Prostate gland (tissue), 2 donors: ENCODE measurements at places on chromosomes 3 and 15. TPM values are rescaled to one million over a fixed set of nuclear protein-coding genes. Genes with fewer than 3 reads are reported as not detected.

- DNase-seq: peak; percentile 36
- no peaks in the 10 kb centered on the region for H3K4me1 ChIP-seq
- no peak overlapping the region for H3K27ac ChIP-seq
- H3K27me3 ChIP-seq: no peaks in the 10 kb centered on the region
- H3K36me3 ChIP-seq: no peaks in the 10 kb centered on the region
- H3K4me3 ChIP-seq: no peak overlapping the region
These were observed 106.7 kb downstream of the GHSR start for GRCh38 chr3:172341482-172342059.

DNA sequence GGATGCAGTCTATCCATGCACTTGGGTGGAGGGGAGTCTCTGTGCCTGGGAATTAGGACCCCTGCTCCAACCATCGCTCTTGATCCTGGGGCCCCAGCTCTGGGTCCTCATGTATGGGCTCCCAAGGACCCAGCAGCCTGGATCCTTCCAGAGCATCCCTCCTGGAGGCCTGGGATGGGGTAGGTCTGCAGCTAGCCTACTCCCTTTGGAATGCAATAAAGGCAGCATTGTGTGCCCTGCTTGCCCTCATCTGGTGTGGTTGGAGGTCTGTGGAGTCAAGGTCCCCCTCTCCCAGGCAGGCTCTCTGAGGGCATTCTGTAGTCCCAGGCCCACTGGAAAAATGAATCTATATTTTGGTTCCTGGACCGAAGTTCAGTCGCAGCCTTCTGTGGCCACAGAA, 15.0 kb upstream of the SLC28A1 start:
- H3K27ac ChIP-seq: no peak overlapping the region
- no peak overlapping the region for H3K4me3 ChIP-seq
- no peak for DNase-seq

DNA sequence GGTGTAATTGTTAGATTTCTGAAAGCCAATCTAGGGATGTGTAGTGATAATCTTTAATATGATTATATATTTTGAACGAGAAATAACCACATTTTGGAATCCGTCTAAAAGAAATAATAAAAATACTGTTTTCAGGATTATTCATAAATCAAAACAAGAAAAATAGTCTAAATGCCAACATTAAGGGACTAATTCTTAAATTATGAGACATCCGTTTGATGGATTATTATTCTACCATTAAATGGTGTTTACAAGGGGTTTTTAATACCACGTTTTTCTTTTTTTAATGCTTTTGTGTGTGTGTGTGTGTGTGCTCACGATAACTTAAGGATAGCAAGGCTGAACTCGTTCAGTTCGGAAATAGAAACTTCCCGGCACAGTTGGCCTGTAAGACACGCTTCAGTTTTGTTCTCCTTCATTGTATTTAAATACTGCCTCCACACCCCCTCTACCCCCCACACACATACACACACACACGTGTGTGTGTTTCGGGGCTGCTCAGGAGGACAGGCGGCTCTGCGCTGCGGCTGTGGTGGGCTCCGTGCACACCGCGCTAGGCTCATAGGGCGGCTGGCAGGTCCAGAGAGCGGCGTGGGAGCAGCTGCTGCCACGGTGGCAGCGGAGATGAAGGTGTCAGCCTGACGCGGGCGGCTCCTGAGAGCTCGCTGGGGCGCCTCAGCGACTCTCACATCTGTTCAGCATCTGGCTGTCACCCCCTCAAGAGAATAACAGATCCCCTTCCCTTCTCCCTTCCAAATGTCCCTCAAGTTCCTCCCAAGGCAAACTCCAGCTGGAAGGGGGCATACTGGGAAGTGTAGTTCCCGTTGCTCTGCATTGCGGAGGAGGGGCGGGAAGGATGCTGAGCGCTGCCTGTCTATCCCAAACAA, 23.0 kb upstream of the ANP32A start:
- H3K4me1 ChIP-seq: no peaks in the 10 kb centered on the region
- no peaks in the 10 kb centered on the region for H3K36me3 ChIP-seq
- no peak for DNase-seq
- H3K4me3 ChIP-seq: no peak overlapping the region
- peaks cover 8% of the 10 kb centered on the region for H3K27me3 ChIP-seq

- no peak overlapping the region for H3K27ac ChIP-seq
- no peaks in the 10 kb centered on the region for H3K27me3 ChIP-seq
- no peaks in the 10 kb centered on the region for H3K4me1 ChIP-seq
- H3K4me3 ChIP-seq: no peak overlapping the region
- H3K36me3 ChIP-seq: no peaks in the 10 kb centered on the region
These were observed 11.0 kb downstream of the FBLN2 start for GRCh38 chr3:13559764-13560525.

DNA sequence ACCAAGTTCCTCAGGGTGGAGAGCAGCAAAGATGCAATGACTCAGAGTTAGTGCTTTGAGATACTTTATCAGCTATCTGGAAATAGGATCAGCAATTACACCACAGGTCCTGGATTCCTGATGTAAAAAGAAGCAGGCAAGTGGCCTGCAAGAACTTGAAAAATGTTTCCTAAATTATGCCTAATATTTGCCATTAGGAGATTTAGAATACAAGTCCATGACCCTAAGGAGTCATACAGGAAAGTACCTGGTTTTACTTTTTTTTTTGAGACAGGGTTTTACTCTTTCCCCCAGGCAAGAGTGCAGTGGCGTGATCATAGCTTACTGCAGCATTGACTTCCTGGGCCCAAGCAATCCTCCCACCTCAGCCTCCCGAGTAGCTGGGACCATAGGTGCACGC, 78.8 kb upstream of the CRBN start:
- no peak for DNase-seq
- no peaks in the 10 kb centered on the region for H3K4me1 ChIP-seq
- no peak overlapping the region for H3K4me3 ChIP-seq
- no peak overlapping the region for H3K27ac ChIP-seq
- H3K36me3 ChIP-seq: no peaks in the 10 kb centered on the region

NEIL1 gene
- total RNA-seq: 46.0 TPM

DNA sequence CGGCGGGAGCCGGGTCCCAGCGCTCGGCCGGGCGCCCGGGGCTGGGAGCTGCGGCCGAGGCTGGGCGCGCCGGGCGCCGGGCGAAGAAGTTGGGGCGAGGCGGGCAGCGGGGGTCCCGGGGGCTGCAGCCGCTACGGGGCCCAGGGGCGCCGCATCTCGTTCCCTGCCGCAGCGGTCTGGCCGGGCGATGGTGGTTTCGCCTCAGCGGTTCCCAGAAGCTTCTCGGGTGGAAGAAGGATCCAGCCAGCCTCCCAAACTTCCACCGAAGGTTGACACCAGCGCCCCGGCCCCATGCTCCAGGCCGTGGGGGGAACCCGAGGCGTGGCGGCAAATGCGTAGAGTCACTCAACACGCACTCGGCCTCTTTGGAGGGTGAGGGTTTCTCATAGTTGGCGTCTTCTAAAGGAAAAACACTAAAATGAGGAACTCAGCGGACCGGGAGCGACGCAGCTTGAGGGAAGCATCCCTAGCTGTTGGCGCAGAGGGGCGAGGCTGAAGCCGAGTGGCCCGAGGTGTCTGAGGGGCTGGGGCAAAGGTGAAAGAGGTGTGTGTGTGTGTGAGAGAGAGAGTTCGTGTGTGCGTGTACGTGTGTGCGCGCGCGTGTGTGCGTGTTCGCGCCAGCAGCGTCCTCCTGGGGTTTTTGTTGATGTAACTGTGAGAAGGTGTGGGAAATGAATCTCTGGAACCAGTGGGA, 940 bp downstream of the BOC start:
- no peaks in the 10 kb centered on the region for H3K27me3 ChIP-seq
- H3K27ac ChIP-seq: peak overlapping the region; percentile 94
- no peaks in the 10 kb centered on the region for H3K36me3 ChIP-seq
- no peaks in the 10 kb centered on the region for H3K4me1 ChIP-seq
- peak overlapping the region; percentile 85 for H3K4me3 ChIP-seq
